ENCODE measurements at places on chromosomes 13 and 19.

DNA sequence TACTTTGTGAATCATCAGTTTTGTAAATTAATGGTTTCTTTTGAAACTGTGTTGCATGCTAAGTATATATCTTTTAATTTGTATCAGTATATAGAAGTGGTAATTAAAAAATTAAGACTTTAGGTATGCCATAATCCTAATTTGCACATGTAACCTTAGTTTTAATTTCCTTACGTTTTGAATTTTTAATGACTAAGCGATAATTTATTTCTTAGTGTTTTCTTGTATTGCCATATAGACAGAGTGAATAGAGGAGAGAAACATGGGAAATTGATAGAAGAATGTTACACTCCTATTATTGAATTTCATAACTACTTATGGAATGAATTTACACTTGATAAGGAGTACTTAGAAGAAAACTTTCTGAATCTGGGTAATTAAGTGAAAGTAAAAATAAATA is 29.5 kb downstream of the LPAR6 start:
- no peak for DNase-seq

- no peak for DNase-seq
Measured at GRCh38 chr13:61144834-61145593, 270.6 kb downstream of the PCDH20 start.

DNA sequence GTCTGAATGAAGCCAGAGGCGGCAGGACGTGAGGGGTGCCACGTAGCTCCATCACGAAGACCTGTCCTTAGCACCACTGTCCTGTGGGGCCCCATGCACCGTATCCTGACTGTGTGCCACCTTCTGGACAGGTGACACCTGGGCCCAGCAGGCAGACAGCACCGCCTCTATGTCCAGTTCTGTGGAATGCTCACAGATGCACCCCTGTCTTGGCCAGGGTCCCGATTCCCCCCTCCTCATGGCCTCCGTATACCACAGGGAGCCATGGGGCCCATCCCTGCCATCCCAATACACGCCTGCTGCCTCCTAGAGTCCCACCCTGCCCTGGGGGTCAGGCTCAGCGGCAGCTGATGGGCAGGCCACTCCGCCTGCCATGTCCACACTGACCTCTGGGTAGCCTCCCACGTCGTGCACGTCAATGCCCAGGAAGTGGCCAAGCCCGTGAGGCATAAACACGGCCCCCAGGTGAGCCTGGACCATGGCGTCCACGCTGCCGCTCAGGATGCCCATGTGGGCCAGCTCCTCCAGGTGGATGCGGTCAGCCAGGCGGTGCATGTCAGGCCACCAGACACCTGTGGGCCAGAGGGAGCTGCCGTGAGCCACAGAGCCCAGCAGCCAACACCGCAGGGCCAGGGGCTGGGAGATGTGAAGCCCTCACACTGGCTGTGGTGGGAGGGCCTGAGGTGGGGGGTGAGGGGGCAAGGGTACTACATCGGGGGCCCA is 17.6 kb downstream of the CEBPG start:
- DNase-seq: no peak

DNA sequence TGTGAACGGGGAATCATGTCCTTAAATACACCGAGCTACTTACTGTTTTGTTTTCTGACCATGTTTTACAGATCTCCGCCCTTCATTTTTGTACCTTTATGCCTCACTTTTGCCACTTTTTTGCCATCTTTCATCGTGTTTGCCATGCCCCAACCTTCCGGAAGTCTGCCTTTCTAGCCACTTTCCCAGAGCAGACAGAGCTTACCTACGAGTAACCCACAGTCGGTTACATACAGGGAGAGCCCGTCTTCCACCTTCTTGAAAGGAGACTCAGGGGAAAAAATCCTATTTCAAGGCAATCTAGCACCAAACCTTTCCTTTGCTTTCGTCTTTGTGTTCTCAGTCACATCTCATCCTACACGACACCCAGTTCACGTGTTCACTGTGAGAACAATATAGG is 26.1 kb downstream of the RFPL4AL1 start:
- no peak for DNase-seq

DNA sequence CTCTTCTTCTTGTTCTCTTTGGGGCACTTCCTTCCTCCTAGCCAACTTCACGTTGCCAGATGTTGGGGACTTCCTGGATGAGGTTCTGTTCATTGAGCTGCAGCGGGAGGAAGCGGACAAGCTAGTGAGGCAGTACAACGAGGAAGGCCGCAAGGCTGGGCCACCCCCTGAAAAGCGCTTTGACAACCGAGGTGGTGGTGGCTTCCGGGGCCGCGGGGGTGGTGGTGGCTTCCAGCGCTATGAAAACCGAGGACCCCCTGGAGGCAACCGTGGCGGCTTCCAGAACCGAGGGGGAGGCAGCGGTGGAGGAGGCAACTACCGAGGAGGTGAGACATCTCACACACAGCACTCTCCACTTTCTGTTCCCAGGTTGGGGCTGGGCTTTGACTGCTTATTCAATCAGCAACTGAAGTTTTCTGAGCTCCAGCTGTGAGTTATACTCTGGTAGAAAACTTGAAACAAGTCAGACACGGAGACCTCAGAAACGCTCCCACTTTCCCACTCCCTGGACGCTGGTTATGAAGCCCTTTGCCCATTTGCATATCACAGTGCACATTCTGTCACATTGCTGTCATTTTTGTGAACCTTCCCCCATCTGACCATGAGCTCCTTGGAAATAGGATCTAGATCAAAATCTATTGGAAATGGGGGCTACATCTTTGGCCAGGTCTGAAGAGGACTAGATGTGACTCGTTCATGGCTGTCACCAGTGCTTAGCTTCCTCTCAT is 7.2 kb upstream of the CCDC97 start:
- DNase-seq: no peak

- DNase-seq: no peak
Measured at GRCh38 chr13:59641817-59642216, 521.9 kb downstream of the DIAPH3 start.

DNA sequence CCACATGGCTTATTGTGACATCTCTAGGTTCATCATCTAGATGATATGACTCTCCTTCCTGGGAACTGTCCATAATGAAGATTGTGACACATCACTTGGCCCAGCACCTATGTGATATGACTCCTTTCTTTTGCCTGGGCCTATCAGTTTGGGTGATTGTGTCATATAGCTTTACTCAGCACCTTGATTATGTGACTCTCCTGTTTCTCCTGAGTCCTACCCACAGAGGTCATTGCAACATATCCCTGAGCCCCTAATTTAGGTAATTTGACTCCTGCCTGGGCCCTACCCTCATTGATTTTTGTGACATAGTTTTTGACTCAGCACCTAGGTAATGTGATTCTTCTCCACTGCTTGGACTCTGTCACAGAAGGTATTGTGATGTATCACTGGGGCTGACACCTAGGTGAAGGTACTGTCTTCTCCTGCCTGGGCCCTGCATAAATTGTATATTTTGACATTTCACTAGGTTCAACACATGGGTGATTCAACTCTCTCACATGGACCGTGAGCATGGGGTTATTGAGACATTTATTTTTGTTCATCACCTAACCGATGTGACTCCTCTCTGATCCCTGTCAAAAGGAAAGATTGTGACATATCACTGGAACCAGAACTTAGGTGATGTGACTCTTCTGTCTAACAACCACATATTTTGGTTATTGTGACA is 26.2 kb upstream of the ZNF254 start:
- peak; percentile 18 for DNase-seq

DNA sequence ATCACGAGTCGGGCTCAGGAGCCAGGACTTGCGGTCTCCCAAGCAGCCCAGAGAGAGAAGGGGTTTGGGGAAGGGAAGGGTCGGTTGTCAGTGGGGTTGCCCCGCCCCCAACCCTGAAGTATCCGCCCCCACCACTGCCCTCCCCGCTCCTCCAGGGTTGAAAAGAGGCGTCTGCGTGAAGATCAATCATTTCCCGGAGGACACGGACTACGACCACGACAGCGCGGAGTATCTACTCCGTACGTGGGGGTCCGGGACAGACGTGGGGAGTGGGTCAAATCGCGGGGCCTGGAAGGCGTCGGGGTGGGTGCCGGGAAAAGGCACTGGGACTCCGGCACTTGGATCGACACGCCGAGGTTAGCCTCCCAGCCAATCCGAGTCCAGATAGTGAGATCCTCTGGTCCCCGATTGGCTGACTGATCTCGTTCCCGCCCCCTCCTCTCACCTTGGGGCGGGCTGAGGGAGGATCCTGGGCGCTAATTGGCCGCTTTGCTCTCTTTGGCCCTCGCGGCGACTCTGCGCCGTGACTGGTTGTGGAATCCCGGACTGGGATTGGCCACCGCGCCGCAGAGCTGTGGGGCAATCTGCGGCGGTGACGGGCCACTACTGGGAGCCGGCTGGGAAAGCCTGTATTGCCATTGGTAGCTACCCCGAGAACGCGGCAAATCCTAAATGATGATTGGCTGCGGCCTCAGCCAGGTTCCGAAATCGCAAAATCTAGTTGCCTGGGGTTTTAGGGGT is 13.3 kb upstream of the CACNG6 start:
- DNase-seq: peak; percentile 84

- no peak for DNase-seq
Measured at GRCh38 chr19:52331757-52332156, 4.3 kb upstream of the ZNF610 start.

- peak; percentile 83 for DNase-seq
Measured at GRCh38 chr13:32530841-32531253, 7.7 kb downstream of the N4BP2L2 start.

GRCh38 chr13:77019756-77020155 is 7.2 kb downstream of the FBXL3 start:
- DNase-seq: no peak

GRCh38 chr13:25267715-25268114 is 19.6 kb downstream of the MTMR6 start:
- peak; percentile 26 for DNase-seq

- DNase-seq: no peak
Measured at GRCh38 chr19:40274585-40275544, 10.3 kb downstream of the AKT2 start.

DNA sequence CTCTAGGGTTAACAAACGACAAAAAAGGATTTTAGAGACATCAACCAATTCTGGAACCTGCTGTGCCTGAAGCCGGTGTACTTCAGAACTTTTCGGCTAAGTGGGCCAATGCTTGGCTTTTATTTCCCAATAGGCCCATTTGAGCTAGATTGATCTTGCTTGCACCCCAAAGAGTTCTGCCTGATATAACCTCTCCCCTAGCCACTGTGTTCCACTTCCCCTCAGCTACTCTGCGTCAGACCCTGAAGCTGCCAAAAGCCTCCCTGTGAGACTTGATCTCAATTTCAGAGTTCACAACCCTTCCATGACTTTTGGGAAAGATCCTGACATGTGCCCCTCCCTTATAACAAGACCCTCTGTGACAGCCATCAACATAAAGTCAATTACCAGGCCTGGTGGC is 5.6 kb upstream of the SIGLEC14 start:
- no peak for DNase-seq

- no peak for DNase-seq
Measured at GRCh38 chr19:19151418-19151817, 13.1 kb upstream of the TMEM161A start.

DNA sequence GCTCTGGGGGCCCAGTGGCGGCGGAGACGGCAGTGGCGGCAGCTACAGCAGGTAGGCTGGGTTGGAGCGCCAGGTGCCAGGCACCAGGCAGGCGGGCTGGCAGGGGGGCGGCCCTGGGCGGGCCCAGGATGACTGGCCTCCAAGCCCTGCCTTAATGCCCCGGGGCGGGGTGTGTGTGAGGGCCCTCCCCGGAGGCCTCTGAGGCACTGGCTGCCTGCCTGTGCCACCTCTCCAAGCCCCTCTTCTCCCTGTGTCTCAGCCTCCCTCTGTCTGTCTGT is at the start of gene KLK11:
KLK11 (minus strand) TSS at position 63 of the 278 bp plus-strand sequence. CDS start 985 bp downstream, outside the sequence.
- no peak for DNase-seq

- no peak for DNase-seq
Measured at GRCh38 chr19:2343289-2343982, 15.0 kb downstream of the SPPL2B start.

GRCh38 chr13:34086281-34086680 is 268.3 kb downstream of the RFC3 start:
- DNase-seq: no peak

GRCh38 chr19:42411581-42412178 is 15.5 kb downstream of the LIPE start:
- no peak for DNase-seq

- DNase-seq: no peak
Measured at GRCh38 chr19:30224689-30225606, 147.2 kb upstream of the ZNF536 start.

DNA sequence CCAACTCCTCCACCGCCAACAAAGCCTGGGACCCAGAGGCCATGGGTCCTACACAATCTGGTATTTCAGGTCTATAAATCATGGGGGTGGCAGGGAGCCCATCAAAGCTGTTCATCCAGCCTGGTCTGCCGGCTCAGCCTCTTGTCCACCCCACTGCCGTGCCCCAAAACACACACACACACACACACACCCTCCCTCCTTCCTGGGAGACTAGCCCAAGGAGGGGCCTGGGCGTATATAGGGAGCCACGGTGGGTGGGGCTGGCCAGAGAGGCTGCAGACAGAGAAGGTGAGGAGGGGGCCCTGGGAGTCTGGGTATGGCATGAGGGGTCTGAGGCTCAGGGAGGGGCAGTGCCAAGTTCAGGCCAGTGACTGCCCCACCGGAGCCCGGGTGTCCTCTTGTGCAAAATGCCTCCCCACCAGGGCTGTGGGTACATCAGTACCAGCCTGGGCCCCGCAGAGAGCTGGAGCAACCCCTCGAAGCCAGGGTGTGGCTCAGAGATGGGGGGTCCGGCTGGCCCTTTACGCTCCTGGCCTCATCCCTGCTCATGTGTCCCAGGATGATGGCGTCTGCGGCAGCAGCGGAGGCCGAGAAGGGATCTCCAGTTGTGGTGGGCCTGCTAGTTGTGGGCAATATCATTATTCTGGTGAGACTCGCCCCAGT is at the start of gene UPK1A:
UPK1A (plus strand) TSS at position 267 of the 663 bp plus-strand sequence; CDS start at position 563, 296 bp downstream.
- DNase-seq: no peak

DNA sequence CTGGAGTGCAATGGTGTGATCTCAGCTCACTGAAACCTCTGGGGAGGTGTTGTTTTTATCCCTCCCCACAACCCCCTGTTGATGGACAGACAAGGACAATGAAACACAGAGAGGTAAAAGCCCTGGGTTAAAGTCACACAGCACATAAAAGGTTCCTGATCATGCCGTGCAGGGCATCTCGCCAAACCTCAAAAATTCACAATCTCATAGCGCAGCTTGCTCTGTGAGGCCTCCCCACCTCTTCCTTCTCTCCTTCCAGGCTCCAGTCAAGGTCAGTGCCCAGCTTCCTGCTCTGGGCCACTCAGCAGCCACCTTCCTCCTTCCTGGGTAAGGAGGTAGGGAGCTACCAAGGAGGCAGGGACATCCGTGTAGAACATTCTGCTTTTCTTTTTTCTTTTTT is 2.3 kb downstream of the FUT2 start:
- DNase-seq: peak; percentile 74

GRCh38 chr19:50330365-50331078 is 1.3 kb upstream of the KCNC3 start:
- peak; percentile 1 for DNase-seq

- DNase-seq: no peak
Measured at GRCh38 chr19:34984287-34984686, 15.8 kb upstream of the GRAMD1A start.

DNA sequence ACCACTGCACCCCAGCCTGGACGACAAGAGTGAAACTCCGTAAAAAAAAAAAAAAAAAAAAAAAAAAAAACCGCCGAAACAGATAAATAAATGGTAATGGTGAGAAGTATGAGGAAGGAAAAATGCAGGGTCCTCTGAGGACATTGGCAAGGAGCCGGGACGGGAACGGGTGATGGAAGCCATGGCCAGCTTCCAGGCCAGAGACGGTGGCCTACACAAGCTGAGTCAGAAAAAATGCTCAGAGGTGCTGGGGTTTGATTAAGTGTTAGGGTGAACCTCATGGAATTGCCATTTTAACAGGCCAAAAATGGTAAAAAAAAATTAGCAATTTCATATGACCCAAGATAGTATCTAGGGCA is 866 bp upstream of the ZSWIM4 start:
- peak; percentile 96 for DNase-seq

- no peak for DNase-seq
Measured at GRCh38 chr19:43126720-43127119, 44.2 kb upstream of the PSG2 start.
